ENCODE measurements at places on chromosomes 2 and 18.

DNA sequence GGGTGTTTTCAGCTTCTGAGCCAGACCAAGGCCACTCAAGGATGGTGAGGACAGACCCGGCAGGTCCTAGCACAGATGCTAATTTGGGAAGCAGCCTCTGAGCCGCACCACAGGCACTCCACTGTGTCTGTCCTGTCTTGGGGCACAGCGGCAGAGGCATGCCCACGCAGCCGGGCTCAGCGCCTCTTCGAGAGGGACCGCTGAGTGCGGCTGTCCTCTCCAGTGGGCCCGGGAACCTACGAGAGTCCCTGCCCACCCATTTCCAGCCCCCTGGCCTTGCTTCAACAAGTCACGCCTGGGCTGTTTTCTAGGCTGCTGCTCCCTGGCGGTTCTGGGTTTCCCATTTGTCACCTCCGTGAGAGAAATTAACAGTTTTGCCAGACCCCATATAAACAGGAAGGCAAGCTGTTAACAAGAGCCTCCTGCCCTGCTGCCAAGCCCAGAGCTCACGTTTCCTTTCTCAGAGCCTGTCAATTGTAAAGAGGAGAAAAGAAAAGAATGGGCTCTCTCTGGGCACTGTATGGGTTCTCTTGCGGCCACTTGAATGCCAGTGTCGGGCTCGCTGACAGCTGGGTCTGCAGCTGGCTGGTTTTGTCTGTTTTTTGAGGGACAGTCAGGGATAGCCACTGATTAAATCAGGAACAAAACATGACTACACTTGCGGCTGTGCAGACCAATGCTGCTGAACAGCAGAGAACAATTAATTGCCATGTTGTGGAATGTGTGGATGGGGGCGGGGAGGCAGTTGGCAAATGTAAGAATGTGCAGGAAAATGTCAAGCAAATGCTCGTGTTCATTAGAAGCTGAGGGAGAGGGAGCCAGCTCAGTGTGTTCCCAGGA lies 30.6 kb downstream of the TMEM17 start:
- DNase-seq: no peak

- no peak for DNase-seq
Measured at GRCh38 chr2:234952270-234953115, 676 bp downstream of the SH3BP4 start.

- DNase-seq: no peak
Measured at GRCh38 chr2:19356545-19357401, 1.6 kb downstream of the OSR1 start.

DNA sequence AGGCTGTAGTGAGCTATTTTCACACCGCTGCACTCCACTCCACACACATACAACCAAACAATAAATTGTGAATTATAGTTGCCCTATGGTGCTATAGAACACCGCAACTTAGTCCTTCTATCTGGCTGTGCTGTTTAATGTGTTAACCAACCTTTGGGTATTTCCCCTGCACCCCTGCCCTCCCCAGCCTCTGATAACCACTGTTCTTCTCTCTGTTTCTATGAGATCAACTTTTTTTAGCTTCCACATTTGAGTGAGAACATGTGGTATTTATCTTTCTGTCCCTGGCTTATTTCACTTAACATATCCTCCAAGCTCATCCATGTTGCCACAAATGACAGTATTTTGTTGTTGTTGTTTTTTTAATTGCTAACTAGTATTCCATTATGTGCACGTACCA lies 32.5 kb downstream of the TET3 start:
- no peak for DNase-seq

DNA sequence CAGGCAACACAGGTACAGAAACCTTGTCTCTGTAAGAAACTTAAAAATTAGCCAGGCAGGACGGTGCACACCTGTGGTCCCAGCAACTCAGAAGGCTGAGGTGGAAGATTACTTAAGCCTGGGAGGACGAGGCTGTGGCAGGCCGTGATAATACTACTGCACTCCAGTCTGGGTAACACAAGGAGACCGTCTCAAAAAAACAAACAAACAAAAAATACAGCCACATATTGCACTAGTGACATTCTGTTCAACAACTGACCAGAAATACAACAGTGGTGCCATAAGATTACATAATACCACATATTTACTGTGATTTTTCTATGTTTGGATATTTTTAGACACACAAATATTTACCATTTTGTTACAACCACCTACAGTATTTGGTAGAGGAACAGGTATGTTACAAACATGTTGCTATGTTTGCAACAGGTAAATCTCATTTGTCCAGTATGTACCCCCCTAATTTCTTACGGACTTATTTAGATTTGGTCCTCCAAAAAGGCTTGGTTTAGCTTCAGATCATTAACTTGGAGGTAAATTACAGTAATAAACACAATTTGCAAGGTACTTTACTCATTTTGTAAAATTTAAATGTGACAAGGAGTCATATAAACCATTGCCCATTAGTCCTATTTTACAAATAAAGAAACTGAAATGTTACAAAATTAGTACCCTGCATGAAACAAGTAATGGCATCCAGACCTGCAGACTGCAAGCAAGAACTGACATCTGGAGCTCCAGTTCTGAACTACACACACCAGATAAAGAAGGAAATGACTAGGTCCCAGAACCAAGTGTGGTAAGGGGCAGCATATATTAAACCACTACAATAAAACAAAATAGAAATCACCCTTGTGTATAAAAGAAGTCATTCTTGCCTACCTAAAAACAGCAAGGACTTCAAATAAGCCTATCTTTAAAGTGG lies 36.8 kb downstream of the TRIP12 start:
- no peak for DNase-seq

GRCh38 chr2:1256632-1257324 lies 156.5 kb upstream of the TPO start:
- DNase-seq: no peak

DNA sequence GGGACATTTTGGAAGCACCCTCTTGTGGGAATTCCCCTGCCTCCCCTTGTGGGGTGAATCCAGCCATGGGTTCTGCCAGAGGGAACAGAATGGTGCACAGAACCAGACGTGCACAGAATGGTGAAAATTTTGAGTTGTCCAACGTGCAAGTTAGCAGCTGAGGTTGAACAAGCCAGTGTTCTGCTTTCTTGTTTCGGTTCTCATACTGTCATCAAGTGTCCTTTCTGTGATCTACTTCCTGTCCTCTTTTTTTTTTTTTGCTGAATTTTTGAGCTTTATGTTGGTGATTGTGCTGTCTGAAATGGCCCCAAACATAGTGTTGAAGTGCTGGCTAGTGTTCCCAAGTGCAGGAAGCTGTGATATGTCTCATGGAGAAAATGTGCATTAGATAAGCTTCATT lies 21.5 kb upstream of the REEP1 start:
- DNase-seq: no peak

DNA sequence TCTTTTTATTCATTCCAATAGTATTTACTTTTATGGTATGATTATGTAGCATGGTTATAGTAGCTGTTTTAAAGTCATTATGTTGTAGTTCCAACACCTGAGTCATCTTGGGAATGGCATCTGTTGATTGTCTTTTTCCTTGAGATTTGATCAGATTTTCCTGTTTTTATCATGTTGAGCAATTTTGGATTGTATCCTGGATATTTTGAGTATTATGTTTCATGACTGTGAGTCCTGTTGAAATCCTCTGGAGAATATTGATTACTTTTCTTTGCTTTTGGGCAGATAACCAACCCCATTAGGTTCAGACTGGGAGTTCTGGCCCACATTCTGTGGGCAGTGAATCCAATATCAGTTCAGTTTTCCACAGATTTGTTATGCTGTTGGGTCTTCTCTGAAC lies 163.2 kb upstream of the SPRED2 start:
- DNase-seq: no peak

DNA sequence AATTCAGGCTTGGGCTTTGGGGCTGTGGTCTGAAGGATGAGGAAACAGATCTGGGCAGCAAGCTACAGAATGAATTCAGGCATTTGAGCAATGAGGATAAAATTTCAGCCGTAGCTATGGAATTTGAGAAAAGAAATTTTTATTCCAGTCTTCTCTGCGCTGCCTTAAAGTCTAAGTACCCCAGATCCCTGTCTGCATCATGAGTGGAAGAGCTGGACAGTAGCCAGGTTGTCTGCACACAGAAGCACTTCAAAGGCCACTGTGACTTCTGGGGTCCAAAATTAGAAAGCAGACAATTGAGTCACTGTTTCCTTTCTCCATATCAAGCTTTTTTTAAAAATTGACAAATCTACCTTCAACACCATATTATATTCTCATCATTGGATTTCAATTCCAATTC lies 787.6 kb upstream of the GCFC2 start:
- no peak for DNase-seq

DNA sequence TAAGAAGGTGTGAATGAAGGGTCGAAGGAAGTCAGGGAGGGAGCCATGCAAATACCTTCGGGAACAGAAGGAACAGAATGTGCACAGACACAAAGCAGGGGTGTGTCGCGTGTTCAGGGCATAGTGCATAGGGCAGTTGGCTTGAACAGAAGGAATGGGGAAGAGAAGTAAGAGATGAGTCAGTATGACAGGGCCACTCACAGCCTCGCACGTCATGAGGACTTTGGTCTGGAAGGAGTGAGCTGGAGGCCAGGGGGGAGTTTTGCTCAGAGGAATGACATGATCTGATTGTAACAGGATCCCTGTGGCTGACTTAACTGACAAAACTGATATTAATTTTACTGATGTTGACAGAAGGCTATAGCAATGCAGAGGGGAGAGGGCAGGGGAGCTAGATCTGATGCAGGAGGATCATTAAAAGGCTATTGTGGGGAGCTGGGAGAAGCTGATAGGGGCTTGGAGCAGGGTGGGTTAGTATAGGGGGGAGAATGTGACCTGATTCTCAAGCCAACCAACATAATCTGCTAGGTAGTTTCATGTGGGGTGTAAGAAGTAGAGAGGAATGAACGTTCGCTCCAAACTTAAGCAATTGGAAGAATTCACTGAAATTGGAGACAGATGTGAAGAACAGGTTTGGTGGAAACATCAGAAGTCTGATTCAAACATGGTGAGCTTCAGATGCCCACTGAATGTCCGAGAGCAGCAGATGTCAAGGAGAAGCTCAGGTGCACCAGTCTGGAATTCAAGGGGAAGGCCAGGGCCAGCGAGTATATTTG lies 60.4 kb upstream of the COPS8 start:
- DNase-seq: no peak

DNA sequence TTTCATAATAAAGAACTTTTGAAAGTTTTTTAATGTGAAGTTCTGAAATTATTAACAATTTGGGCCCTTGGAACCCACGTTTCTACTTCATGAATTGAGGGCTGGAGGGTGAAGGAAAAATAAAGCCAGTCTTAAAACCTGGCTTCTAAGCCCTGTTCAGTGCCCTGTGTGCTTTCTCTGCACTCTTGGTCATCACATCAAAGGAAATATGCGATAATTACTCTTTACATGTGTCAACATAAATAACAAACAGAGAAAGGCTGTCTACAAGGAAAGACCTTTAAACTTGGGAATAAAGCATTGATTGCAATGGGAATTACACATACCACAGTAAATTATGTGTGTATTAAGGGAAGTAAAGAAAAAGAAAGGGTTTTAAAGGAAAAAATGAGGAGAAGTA lies 150.7 kb upstream of the KLF7 start:
- DNase-seq: no peak

DNA sequence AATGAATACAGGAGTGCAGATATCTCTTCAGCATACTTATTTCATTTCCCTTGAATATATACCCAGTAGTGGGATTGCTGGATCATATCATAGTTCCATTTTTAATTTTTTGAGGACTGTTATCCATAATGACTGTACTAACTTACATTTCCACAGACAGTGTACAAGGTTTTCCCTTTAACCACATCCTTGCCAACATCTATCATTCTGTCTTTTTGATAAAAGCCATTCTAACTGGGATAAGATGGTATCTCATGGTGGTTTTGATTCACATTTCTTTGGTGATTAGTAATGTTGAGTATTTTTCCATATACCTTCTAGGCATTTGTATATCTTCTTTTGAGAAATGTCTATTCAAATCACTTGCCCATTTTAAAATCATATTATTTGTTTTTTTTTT lies 325.2 kb downstream of the CYP26B1 start:
- DNase-seq: no peak

- DNase-seq: no peak
Measured at GRCh38 chr18:13630716-13631268, 95.6 kb downstream of the FAM210A start.

GRCh38 chr2:46915281-46915810 lies at the start of gene MCFD2:
TSS of gene MCFD2 (minus strand) at chr2:46915806. CDS start at chr2:46909171, 6,635 bp downstream.
- no peak for DNase-seq

GRCh38 chr2:146867477-146867986 lies 977.3 kb upstream of the ACVR2A start:
- no peak for DNase-seq

DNA sequence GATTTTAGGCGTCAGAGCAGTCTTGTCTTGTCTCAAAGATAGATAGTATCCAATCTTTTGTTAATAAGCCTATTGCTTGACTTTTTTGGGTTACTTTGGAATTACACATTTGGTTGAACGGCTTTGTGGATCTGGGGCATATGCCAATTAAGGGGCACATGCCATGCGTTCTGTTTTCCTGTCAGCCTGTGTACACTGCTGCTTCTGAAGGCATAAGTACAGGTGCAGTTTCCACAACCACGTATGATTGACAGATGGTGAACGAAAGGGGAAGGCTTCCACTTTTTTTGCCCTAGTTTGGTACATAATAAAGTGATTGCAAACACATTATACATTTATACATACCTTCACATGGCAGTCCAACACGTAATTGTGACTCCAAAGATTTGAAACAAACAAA lies 102.3 kb downstream of the RAPH1 start:
- DNase-seq: no peak

DNA sequence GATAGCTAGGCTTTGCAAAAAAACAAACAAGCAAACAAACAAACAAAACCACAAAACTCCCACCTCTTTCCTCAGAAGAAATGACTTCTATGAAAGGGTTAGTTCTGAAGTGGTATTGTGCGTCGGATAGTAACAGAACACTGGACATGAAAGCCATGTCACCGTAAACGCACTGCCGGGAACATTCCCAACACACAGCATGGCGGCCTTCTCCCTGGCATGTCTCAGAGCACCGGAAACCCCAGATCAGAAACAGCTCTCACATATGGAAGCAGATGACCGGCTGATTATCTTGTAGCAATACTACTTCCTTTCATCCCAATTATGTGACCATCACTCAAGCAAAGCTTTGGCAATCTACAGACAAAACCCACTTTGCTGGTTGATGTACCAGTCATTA lies 197.8 kb upstream of the PXDN start:
- DNase-seq: no peak

DNA sequence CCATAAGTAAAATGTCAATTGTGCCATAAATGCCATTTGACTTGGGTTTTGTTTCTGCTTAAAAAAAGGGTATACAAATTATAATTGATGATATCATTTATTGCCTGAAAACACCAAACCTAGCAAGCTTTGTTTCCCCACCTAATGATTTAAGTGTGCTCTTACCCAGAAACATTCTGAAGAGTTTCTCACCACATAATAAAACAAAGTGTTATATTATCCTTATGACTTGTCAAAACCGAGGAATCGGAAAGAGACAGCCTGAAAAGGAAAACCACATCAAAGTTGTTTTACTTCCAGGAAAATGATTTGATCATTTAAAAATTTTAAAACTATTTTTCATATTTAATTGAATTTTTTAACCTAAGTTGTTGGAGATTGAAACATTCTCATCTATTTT lies 170.5 kb upstream of the SLC39A10 start:
- no peak for DNase-seq
